ENCODE measurements at places on chromosomes 12 and 14. TPM values are rescaled to one million over a fixed set of nuclear protein-coding genes. Genes with fewer than 3 reads are reported as not detected.

Gene TMEM63C
- 0.04 TPM for total RNA-seq

Gene ADAM20
- total RNA-seq = 0.43 TPM

Gene PTCSC3
- not detected for total RNA-seq

Gene GALC
- total RNA-seq = 20.8 TPM

Gene CLEC7A
- 7.9 TPM for total RNA-seq

Gene TCTN2
- total RNA-seq = 3.7 TPM

Gene MSRB3
- total RNA-seq = 108 TPM

Gene CDKN1B
- 38.1 TPM for total RNA-seq

Gene HOXC13
- not detected for total RNA-seq

Gene IL26
- total RNA-seq = not detected

Gene C12orf60
- total RNA-seq = 0.90 TPM

Gene KRT6C
- not detected for total RNA-seq

Gene CDK2
- total RNA-seq = 13.8 TPM

Gene CBLN3
- total RNA-seq = 0.48 TPM

Gene ACOT6
- total RNA-seq = not detected

Gene PPP2R5C
- 82.9 TPM for total RNA-seq

Gene MIP
- not detected for total RNA-seq

Gene CFAP73
- not detected for total RNA-seq

Gene TRIM9
- total RNA-seq = 0.44 TPM

Gene CATSPERB
- 3.5 TPM for total RNA-seq
